Vagina (tissue), 2 donors: ENCODE measurements at places on chromosomes 5 and 9.

GRCh38 chr5:158769079-158769478 lies 330.6 kb downstream of the EBF1 start:
- H3K4me1 ChIP-seq = peaks cover 32% of the 10 kb centered on the region
- no peak overlapping the region for H3K4me3 ChIP-seq
- no peak overlapping the region for H3K27ac ChIP-seq
- no peak for DNase-seq
- no peaks in the 10 kb centered on the region for H3K36me3 ChIP-seq
- H3K27me3 ChIP-seq = no peaks in the 10 kb centered on the region

- H3K4me3 ChIP-seq = no peak overlapping the region
- no peaks in the 10 kb centered on the region for H3K27me3 ChIP-seq
- H3K4me1 ChIP-seq = no peaks in the 10 kb centered on the region
- no peak for DNase-seq
Measured at GRCh38 chr5:179113143-179113530, 53.0 kb downstream of the ZNF354C start.

DNA sequence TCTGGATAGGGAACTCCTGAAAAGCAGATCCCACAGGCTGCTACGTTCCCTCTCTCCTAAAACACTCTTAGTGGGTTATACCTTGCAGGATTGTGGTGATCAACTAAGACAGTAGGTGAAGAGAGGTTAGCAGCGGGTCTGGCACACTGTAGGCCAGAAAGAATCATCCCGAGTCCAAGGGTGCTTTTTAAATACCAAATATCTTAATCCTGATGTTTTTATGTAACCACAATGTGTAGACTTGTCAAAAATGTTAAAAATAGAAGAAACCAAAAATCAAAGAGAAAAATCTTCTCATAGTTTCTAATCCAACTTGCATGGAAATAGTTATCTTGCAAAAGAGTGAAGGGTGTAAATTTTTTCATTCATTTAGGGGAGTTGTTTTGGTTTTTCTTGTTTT lies 52.3 kb upstream of the IFNK start:
- no peak overlapping the region for H3K4me3 ChIP-seq
- no peaks in the 10 kb centered on the region for H3K36me3 ChIP-seq
- DNase-seq = no peak
- H3K27ac ChIP-seq = peak overlapping the region; percentile 77
- peaks cover 59% of the 10 kb centered on the region for H3K4me1 ChIP-seq

GRCh38 chr9:81473206-81473605 lies 216.1 kb downstream of the TLE1 start:
- H3K4me3 ChIP-seq = no peak overlapping the region
- no peaks in the 10 kb centered on the region for H3K4me1 ChIP-seq
- no peaks in the 10 kb centered on the region for H3K27me3 ChIP-seq
- H3K27ac ChIP-seq = no peak overlapping the region

DNA sequence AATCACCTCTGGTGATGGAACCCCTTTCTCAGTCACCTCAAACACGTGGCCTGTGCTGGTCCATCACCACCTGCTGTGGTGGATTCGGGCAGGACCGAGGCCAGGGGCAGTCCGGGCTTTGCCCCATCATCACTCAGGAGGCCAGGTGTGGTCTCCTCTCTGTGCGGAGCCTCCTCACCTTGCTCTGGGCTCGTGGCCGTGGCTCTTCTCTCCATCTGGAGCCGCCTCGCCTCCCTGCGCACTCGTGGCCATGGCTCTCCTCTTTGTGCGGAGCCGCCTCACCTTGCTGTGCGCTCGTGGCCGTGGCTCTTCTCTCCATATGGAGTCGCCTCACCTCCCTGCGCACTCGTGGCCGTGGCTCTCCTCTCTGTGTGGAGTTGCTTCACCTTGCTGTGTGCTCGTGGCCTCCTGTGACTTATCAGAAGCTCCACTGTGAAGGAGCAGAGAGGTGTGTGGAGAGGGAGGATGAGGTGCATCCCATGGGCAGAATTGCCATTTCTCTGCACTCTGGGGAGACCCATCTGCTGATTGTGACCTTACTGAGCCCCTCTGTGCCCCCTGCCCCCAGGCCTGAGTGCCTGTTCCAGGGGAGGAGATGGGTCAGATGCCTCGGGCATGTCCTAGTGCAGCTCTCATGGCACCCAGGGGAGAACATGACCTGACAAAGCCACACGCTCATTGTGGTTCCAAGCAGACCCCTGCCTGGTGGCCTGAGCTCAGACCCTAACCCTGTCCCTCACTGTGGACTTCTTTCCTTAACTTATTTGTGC lies 276.6 kb upstream of the IRX2 start:
- no peak overlapping the region for H3K4me3 ChIP-seq
- no peaks in the 10 kb centered on the region for H3K27me3 ChIP-seq
- no peaks in the 10 kb centered on the region for H3K36me3 ChIP-seq
- no peak overlapping the region for H3K27ac ChIP-seq
- DNase-seq = peak; percentile 52
- no peaks in the 10 kb centered on the region for H3K4me1 ChIP-seq

DNA sequence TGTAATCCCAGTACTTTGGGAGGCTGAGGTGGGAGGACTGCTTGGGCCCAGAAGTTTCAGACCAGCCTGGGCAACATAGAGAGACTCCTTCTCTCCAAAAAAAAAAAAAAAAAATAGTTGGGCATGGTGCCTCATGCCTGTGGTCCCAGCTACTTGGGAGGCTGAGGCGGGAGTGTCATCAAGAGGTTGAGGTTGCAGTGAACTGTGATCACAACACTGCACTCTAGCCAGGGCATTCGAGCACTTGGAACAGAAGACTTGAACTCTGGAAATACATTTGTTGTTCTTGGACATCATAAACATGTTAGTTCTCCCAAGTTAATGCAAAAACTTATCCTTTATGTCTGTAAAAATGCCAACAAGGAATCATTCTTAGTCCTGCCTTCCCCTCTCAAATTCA lies 29.6 kb downstream of the EHMT1 start:
- no peak overlapping the region for H3K4me3 ChIP-seq
- H3K27ac ChIP-seq = no peak overlapping the region
- H3K36me3 ChIP-seq = no peaks in the 10 kb centered on the region

DNA sequence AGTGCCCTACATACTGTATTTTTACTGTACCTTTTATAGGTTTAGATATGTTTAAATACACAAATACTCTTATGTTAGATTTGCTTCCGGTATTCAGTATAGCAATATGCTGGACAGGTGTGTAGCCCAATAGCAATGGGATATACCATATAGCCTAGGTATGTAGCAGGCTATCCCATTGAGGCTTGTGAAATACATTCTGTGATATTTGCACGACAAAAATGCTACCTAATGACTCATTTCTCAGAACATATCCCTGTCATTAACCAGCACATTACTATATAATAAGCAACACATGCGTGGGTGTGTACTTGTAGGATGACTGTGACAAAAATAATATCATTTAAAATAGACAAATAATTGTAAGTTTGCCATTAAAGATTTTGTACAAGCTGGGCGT lies 208.8 kb downstream of the MRPS30 start:
- no peak for DNase-seq
- H3K4me3 ChIP-seq = no peak overlapping the region
- no peaks in the 10 kb centered on the region for H3K27me3 ChIP-seq

- H3K27me3 ChIP-seq = no peaks in the 10 kb centered on the region
- no peak for DNase-seq
- H3K4me3 ChIP-seq = no peak overlapping the region
- H3K36me3 ChIP-seq = no peaks in the 10 kb centered on the region
Measured at GRCh38 chr9:68678430-68678829, 26.6 kb upstream of the PIP5K1B start.

- no peaks in the 10 kb centered on the region for H3K4me1 ChIP-seq
- no peak for DNase-seq
- no peak overlapping the region for H3K27ac ChIP-seq
- no peaks in the 10 kb centered on the region for H3K27me3 ChIP-seq
Measured at GRCh38 chr9:138006576-138007233, 129.1 kb downstream of the CACNA1B start.

- H3K4me3 ChIP-seq = peak overlapping the region; percentile 75
- peak overlapping the region; percentile 97 for H3K27ac ChIP-seq
- peaks cover 15% of the 10 kb centered on the region for H3K4me1 ChIP-seq
Measured at GRCh38 chr5:41924526-41924871, 582 bp upstream of the FBXO4 start.

- no peak overlapping the region for H3K4me3 ChIP-seq
- DNase-seq = no peak
- peaks cover 6% of the 10 kb centered on the region for H3K4me1 ChIP-seq
- no peak overlapping the region for H3K27ac ChIP-seq
Measured at GRCh38 chr5:142055301-142055700, 42.5 kb upstream of the GNPDA1 start.

GRCh38 chr9:130419521-130420035 lies 25.2 kb upstream of the ASS1 start:
- no peaks in the 10 kb centered on the region for H3K27me3 ChIP-seq
- no peak overlapping the region for H3K27ac ChIP-seq
- DNase-seq = no peak
- H3K4me1 ChIP-seq = no peaks in the 10 kb centered on the region

DNA sequence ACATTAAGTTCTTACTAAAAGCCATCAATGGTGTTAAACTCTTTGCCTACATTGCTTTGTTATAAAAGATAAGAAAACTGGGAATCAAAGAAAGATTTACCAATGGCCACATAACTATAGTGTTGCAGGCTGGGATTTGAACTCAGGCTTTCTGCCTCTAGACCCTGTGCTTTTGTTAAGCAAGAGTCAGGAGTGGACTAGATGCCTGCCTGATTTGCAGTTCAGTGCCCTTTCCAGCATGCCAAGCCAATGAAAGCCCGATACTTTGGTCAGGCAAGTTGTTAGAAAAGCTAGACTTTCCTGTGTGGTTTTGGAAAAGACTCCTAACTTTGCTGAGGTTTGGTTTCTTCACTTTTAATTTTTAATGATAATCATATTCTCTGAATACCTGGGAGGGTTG lies 21.4 kb upstream of the AGXT2 start:
- no peaks in the 10 kb centered on the region for H3K27me3 ChIP-seq
- H3K36me3 ChIP-seq = no peaks in the 10 kb centered on the region
- no peak overlapping the region for H3K4me3 ChIP-seq
- H3K27ac ChIP-seq = no peak overlapping the region
- DNase-seq = no peak
- no peaks in the 10 kb centered on the region for H3K4me1 ChIP-seq

DNA sequence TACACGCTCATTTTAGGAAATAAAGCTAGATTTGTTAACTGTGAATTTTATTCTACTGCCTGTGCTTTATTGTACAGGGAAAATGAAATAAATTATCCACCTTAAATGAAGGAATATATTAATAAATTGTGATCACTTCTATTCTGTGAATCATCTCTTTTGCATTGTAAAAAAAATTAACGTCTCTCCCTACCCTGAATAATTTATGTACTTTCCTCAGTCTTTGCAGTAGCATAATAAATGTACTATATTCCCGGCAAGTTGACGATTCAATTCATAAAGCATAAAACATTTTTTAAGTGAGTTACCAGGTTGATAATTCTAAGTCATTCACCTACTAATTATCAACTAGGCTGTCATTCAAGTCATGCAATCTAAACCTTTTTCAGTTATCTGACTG lies 1425.3 kb upstream of the CDH9 start:
- H3K4me1 ChIP-seq = no peaks in the 10 kb centered on the region
- H3K36me3 ChIP-seq = no peaks in the 10 kb centered on the region
- no peak for DNase-seq
- H3K4me3 ChIP-seq = no peak overlapping the region
- H3K27ac ChIP-seq = no peak overlapping the region

DNA sequence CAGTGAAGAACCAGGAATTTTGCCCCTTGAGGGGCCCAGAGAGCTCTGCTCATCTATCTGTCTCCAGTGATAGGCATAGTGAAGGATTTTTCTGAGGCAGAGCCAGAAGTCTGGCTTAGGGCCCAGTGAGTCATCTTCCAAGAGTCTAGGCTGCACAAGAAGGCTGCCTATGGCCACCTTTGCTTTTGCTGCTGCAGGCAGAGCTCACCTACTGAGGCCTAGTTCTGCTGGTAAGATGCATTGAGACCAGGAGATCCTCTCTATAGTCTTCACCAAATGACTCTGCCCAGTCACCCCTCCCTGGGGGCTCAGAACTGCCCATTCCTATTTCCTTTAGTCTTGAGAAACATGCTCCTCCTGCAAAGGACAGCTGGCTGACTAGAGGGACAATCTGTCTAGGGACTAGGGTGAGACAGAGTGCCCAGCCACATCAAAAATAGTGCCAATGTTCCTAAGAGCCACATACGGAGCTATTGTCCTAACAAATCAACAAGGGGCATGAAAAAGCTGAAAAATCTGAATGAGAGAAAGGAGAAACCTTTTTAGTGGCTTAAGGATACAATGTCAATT lies 40.3 kb upstream of the CDKN2AIPNL start:
- no peaks in the 10 kb centered on the region for H3K4me1 ChIP-seq
- DNase-seq = no peak
- H3K4me3 ChIP-seq = no peak overlapping the region
- no peak overlapping the region for H3K27ac ChIP-seq
- no peaks in the 10 kb centered on the region for H3K36me3 ChIP-seq
- H3K27me3 ChIP-seq = no peaks in the 10 kb centered on the region

DNA sequence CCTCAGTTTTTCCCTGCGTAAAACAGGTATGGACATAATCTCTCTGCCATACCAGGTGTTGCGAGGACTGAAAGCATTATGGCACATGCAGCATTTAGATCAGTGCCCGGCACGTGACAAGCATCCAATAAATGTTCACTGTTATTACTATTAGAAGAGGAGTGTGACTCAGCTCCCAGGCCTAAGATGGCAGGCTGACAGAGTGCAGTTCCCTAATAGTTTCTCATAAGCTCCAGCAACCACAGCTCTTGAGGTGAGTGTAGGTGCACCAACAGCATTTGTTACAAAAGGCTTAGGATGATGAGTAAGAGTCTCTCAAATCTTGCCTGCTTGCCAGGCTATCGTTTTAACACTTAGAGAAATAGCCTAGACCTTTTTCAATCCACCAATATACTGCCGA lies 28.9 kb upstream of the GLIS3 start:
- H3K27me3 ChIP-seq = no peaks in the 10 kb centered on the region
- H3K27ac ChIP-seq = no peak overlapping the region
- H3K36me3 ChIP-seq = no peaks in the 10 kb centered on the region

DNA sequence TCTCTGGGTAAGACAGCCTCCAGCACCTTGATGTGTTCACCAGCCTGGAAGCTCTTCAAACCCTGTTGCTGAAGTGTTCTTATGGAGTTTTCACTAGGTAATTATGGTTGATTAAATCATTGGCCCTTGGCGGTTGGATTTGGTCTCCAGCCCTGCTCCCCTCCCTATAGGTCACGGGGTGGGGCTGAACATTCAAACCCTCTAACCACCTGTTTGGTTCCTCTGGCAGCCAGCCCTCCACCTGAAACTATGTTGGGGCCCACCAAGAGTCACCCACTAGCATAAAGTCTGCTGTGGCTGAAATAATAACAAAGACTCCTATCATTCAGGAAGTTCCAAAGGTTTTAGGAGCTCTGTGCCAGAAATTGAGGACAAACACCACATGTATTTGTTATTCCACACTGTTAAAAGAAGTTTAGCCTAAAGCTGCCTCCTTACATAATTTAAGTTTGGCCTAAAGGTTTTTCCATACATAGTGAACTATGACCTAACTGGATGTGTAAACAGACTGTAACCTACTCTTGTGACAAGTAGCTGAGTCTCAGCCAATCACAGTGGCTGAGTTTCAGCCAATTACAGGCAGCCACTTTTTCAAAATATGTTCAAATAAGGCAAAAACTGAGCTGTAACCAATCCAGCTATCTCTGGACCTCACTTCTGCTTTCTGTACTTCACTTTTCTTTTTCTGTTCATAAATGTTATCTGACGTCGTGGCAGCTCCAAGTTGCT lies 34.8 kb downstream of the TMEM252 start:
- DNase-seq = no peak
- peak overlapping the region; percentile 40 for H3K27ac ChIP-seq
- H3K27me3 ChIP-seq = no peaks in the 10 kb centered on the region
- no peak overlapping the region for H3K4me3 ChIP-seq
- H3K36me3 ChIP-seq = no peaks in the 10 kb centered on the region

GRCh38 chr9:8521112-8521511 lies 721.5 kb upstream of the DMAC1 start:
- no peaks in the 10 kb centered on the region for H3K36me3 ChIP-seq
- DNase-seq = no peak
- H3K27me3 ChIP-seq = no peaks in the 10 kb centered on the region
- H3K4me1 ChIP-seq = no peaks in the 10 kb centered on the region
- H3K27ac ChIP-seq = no peak overlapping the region
